ENCODE measurements at places on chromosomes 11 and 22.
A peak's percentile ranks its signal among the peaks of the same experiment; 100 is the strongest.

DNA sequence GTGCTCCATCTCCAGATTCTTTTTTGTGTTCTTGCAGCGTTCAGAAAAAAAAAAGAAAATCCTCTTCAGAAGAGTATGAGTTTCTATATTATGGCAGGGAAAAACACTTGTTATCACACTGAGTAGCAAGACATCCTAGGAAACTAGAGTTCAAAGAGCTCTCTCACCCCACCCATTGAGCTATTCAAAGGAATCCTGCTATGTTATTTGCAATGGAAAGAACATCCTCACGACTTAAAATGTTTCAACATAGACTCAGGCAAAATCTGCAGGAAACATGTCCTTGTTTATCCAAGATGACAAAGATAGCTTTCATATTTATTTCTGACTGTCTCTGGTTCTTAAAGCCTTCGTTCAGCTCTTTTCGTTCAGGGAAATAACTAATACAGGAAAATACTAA lies 331.6 kb upstream of the ANO5 start:
- DNase-seq: no peak

DNA sequence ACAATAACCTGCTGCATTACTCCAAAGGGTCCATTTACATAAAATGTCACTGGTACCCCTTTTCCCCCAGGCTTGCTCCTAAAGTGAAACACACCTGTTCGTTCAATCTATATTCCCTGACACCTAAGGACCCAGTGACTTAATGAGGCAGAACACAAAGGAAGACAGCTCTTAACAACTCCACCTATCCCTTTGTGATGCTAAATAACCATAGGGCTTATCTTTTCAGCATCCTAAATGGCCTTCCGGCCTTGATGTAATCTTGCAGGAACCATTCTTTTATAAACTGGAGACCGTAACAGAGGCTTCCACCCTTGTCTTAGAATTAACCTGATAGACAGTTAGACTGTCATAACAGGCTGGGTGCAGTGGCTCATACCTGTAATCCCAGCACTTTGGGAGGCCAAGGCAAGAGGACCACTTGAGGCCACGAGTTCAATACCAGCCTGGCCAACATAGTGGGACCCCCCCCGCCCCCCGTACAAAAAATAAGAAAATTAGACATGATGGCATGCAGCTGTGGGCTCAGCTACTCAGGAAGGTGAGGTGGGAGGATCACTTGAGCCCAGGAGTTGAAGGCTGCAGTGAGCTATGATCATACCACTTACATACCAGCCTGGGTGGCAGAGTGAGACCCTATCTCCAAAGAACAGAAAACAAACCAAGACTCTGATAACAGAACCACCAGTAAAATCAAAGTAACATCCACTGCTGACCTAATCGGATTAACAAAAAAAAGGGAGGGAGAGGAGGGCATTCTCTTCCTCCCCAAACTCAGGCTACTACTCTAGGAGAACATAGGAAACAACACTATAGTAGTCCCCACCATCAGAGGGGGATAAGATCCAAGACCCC lies 5.1 kb downstream of the CHEK2 start:
- no peak for DNase-seq

- no peak for DNase-seq
Measured at GRCh38 chr11:68038226-68038717, 553 bp upstream of the TCIRG1 start.

GRCh38 chr11:133530501-133530835 lies 1.8 kb downstream of the OPCML start:
- DNase-seq: no peak

DNA sequence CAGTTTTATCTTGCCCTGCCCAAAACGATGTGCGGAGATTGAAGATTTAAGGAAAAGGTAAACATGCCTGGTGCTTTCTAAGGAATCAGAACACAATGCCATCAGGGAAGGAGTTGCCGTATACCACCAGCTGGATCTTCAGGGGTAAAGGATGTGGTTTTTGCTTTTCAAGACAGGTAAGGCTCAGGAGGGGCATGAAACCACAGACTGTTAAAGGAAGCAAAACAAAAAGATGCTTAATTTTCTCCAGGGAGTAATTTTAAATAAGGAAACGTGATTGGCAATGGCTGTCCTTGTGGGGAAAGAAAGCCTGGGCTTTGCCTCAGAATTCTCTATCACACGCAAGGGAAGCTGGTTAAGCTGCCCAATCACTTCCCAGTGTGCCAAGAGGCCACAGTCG lies 655.6 kb downstream of the OPCML start:
- DNase-seq: no peak

GRCh38 chr11:65426839-65427690 lies 4.5 kb downstream of the NEAT1 start:
- DNase-seq: no peak

GRCh38 chr11:72405009-72405408 lies 29.3 kb downstream of the CLPB start:
- no peak for DNase-seq

GRCh38 chr11:65958774-65959420 lies 2.6 kb upstream of the SART1 start:
- DNase-seq: no peak

DNA sequence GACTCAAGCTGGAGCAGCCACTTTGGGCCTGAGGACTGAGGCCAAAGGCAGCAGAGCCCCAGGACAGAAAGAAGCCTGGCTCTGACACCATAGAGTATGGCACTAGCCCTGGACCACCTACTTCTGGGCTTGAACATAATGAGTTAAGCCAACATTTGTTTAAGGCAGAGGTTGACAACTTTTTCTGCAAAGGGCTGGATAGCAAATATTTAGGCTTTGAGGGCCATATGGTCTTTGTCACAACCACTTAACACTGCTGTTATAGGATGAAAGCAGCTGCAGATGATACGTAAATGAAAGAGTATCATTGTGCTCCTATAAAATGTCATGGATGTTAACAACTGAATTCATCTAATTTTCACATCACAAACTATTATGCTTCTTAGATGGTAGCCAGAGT lies 16.6 kb downstream of the OSBP start:
- DNase-seq: no peak

DNA sequence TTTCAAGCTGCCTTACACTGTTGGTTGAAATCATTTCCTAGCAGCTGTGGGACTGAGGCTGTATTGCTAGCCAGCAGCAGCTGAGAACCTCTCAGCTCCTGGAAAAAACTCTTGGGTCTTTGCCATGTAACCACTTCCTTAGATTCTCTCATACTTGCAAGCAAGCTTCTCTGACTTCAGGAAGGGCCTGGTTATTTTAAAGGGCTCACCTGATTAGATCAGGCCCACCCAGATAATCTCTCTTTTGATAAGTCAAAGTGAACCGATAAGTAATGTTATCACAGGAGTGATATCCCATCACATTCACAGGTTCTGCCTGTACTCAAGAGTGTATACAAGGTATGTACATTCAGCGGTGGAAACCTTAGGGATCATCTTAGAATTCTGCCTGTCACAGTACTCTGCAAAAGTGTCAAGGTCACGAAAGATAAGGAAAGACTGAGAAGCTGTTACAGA lies 7.4 kb upstream of the CLPB start:
- DNase-seq: no peak

DNA sequence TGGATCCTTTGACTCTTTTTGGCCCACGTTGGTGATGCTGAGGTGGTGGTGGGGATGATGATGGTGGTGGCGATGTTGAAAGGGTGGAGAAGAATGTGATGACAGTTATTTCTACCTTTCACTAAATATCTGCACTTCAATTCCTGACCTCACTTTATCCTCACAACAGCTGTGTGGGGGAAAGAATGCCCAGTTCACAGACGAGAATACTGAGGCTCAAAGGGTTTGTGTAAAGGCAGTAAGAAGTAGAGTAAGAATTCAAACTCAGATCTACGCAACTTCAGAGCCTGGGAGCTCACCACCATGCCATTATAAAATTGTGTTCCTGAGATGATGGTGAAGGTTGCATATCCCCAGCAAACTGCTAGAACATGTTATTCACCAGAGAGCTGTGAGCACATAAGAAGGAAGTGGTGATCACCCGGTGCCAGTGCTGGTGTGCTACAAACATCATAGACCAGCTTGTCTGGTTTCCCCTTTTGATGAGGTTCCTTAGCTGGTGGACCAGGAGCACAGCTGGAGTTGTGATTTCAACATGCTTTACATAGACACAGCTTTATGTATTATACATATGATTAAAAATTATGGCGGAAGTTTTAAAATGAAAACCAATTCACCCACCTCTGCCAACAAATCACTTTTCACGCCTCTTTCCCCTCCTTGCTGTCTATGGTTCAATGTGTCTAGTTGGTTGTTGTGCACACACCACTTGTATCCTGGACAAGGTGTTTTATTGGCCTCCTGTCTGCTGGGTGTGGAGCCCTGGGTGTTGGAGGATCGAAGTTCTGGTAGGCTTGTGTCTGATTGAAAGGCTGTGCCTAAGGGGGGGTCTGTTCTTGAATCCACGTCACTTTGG lies 6.2 kb downstream of the ST14 start:
- DNase-seq: peak; percentile 23

- no peak for DNase-seq
Measured at GRCh38 chr11:79174045-79175008, 266.5 kb downstream of the TENM4 start.

DNA sequence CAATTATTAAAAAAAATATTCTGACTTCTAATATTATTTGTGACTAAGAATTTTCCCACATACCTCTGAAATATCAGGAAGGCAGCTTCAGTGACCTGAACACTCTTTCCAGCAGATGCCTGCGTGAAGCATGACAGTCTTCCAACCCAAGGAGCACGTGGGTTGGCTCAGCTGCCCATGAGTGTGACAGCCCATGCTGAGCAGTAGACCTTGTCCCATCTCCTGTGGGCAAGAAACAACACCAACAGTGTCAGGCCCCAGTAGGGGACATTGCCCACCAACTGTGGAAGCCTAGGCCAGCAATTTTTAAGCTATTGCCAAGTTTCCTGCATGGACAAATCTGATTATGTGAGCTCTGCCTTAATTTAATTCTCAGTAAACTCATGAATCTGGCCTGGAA lies 66.4 kb upstream of the OLFML1 start:
- no peak for DNase-seq

- DNase-seq: no peak
Measured at GRCh38 chr11:10674440-10674855, 19.1 kb downstream of the IRAG1 start.

DNA sequence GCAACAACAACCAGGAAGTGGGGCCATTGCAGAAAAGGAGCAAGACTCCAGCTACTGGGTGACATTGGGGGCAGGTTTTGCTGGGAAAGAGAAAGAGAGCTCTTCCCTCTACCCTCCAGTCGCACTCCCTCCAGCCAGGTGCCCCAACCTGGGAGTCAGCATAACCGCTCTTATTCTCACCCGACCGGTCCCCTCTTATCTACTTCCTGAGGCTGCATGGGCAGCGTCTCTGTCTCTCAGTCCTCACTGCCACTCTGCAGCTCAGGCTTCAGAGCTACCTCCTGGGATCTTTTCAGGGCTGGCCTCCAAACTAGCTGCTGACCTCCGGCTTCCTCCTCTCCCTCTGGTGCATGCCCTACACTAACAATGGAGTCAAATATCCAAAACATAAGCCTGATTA lies 5.1 kb downstream of the ZNF70 start:
- no peak for DNase-seq

DNA sequence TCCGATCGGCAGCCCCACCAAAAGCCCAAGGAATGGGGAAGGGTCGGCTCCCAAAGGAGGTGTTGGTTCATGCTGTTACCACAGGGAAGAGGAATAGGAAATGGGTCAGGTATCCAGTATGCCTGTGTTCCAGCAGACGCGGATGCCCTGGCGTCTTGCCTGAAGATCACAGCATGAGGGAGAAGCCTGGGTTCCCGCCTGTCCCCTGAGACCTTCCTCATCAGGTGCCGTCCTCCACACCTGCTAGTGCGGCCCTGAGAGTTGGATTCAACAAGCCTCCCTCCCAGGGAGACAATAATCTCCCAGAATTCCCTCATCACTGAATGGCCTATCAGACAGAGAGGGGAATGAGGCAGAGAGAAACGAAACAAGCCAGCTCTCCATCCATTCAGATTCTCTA lies 92.2 kb downstream of the SPATA19 start:
- no peak for DNase-seq

DNA sequence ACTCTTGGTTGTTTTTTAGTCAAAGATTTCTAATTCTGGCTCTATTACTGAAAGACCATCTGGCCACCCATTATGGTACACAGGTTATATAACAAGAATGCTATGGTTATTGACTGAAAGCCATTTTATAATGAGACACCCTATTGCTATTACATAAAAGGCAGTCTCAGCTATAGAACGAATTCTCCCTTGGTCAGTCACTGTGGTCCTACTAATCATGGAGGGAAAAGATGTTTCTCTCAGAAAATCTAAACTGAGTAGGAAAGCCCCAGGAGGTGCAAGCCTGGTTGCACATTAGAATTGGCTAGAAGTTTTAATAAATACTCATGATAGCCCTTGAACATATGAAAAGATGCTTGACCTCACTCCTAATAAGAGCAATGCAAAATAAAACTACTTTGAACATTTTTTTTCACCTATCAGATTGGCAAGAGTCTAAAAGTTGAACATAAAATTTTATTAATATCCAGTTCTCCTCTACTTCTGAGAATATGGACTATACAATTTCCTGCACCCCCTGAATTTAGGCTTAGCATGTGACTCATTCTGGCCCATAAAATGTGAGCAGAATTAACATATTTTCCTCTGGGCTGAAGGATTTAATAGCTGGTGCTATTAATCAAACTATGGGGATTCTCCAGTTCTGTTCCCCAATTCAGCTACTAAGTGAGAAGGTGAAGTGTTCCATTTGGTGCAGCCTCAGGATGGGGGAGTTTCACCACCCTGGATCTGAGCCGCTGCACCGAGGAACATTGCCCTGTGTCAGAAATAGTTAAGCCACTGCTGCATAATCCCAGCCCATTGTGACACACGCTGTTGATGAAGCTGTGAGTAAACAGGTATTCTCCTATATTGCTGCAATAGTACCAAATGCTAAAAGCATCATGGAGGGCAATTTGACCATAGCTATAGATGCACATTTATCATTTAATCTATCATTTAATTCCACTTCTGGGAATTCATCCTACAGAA lies 11.5 kb upstream of the CRKL start:
- DNase-seq: no peak

DNA sequence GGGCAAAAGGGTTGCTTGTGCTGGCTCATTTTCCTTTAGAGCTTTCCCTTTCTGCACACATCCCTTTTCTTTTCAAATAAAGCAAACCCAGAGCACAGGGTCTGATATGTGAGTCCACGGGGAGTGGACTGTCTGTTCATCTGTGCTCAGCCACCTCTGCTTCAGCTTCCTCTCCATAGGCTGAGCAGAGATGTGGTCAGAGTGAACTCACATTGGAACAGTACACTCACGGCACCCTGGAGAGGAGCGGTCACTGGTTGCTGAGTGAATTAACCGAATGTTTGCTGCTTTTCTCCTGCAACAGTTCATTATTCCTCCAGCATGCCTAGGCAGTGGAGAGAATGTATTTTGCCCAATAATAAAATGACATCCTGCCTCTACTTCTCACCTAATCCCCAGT lies 36.3 kb upstream of the CABP7 start:
- DNase-seq: no peak

GRCh38 chr11:123905826-123906225 lies 3.9 kb downstream of the OR8D4 start:
- DNase-seq: no peak

DNA sequence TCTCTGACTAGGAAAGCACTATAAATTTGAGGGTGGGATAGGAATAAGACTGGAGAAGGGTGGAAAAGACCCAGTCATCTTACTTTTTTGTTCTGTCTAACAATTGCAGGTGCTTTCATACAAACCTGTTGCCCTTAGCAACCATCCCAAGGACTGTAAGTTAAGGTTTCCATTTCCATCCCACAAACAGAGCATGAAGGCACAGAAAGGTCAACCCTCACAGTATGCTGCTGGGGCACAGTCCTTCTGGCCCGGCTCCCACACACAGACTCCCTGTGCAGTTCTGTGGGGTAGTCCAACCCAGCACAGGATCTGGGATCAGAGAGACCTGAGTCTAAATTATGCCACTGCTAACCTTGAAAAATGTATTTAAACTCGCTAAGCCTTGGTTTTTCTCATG lies 38.4 kb upstream of the ETS1 start:
- DNase-seq: no peak
